ENCODE measurements at places on chromosomes 1 and 21.

DNA sequence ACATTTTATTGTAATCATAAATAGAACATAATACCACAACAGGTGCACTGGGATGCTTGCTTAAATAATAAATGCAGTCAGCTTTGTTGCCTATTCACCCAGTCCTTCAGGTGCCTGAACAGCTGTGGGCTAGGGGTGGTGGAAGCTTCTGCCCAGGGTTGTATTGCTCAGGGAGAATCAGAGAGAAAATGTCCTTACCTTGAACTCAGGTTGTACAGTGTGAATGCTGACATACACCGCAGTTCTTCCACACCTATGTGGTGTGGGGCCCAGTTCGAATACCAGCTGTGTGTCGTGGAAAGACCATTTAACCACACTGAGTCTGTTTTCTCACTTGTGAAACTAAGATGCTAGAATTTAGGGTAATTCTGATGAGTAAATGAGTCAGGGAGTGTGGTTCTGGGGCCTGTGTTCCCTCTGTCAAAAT lies 115.7 kb upstream of the ATP1A1 start:
- no peak for DNase-seq

DNA sequence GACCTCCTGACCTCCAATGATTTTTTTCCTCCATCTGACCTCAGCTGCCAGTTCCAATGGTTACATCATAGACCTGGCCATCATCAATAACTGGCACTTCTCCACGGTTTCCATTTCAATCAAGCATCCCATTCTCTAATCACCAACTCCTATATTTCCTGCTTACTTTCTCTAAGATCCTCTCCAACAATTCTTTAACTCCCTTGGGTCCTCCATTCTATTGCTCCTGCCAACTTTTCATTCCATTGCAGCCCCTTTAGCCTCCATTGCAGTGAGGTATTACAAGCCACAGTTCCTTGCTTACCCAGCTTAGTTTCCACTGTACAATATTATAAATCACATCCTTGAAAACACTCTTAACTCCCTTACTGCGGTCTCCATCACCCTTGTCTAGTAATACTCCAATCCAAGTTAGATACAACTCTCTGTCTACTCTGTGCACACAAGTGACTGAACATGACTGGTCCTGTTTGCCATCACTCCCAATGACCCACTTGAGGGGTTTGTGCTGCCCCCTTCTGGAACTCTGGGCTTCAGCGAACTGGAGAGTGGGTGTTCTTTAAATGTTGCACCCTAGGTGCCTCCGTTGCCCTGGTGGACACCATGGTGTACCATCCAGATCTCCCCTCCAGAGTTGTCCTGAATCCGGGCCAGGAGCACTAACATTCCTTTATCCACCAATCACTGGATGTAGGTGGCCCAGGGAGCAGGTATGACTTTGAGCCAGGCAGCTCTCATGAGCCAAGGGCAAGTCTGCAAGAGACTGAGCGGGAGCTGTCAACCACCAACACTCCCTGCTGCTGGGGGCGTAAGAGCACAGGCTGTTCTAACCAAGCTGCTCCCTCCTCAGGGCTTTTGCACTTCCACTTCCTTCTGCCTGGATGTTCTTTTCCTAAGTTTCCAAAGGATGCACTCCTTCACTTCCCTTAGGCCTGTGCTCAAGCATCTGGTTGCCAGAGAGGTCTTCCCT lies 3.7 kb upstream of the FNDC7 start:
- DNase-seq, result peak; percentile 84

DNA sequence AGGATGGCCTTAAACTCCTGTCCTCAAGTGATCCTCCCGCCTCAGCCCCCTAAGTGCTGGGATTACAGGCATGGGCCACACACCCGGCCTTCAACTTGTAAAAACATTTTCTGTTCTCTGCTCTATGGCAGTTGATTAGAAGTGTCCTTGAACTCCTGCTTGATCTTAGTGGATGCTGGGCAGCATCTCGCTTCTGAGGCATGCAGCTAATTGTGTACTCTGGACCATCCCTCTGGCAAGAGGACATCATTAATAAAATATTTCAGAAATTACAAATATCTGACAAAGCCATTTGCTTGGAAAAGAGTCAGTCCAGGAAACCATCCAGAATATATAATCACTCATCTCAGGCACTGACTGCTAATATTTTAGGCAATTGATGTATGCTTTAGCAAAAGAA lies 8.1 kb downstream of the NGF start:
- DNase-seq, result no peak

DNA sequence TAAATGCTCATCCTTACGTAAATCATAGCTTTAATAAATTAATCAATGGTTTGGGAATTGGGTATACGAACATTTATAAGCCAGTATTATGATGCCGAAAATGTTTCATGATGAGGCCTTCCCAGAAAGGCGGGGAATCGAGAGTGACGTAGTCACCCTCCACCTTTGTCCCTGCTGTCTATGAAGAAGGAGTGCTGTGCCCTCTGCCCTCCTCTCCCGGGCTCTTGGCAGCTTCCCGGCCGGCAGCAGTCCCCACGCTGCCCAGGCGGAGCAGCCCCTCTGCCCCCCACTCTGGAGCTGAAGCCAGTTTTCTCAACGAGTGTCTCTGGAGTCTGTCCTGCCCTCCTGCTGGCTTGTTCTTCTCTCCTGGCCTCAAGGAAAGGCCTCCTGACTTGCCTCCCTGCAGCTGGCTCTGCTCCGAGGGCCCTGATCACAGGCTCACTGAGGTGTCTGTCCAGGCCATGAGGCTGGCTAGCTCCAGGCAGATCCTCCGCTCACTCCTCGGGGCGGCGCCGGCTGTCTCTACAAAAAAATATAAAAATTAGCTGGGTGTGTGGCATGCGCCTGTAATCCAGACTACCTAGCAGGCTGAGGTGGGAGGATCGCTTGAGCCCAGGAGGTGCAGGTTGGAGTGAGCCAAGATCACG lies 150.7 kb upstream of the COL6A1 start:
- DNase-seq, result no peak

- DNase-seq, result peak; percentile 38
Observed at GRCh38 chr1:24996983-24997893, 67.2 kb upstream of the RUNX3 start.

DNA sequence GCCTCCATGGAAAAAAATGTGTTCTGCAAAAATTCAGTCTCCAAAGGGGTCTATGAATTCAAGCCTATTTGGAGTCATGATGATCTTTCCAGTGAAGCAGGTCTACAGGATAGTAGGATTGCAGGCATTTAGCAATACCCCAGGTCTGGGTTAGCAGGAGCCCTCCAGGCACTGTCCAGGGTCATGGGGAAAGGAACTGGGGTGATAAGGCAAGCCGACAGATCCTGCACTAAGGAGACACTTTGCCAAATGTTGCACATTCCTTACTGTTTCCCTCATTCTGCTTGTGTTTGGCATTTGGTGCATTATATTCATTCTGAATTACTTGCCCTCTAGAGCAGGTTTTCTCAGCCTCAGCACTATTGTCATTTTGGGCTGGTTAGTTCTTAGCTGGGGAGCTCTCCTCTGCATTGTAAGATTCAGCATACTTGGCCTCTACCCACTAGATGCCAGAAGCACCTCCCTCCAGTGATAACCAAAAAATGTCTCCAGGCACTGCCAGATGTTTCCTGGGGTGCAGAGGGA lies 333.3 kb upstream of the PLXNA2 start:
- DNase-seq, result no peak

DNA sequence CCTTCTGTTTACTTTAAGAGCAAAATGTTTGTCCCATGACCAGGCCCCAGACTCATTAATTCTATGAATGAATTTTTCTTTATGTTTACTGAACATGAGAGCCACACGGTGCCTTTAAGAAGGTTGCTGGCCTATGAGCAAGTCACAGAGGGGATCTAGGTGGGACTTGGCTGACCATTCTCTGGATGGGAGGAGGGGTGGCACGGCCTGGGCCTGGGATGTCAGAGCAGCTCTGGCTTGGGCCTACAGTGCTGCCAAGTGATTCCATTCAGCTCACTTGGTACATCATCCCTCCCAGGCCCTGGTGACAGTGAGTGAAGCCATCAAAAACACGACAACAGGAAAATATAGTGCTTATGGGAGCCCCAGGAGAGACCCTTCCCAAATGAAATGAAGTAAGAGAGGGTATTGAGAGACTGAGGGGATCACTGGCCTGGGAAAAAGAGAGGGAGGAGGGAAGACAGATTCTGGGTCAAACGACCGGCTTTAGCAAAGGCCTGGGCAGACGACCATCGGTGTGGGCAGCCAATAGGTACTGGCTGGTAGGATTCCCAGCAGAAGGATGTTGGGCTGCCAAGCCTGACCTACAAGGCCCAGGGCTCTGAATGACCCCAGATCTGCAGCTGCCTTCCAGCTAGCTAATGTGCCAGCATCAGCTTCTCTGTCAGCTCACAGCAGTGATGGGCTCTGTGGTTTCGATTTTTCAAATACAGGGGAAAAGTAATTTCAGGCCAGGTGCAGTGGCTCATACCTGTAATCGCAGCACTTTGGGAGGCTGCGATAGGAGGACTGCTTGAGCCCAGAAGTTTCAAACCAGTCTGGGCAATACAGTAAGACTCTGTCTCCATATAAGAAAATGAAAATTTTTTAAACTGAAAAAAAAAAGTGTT lies 3.3 kb downstream of the TMEM53 start:
- DNase-seq, result no peak

- DNase-seq, result no peak
Observed at GRCh38 chr1:61910035-61910434, 167.8 kb downstream of the PATJ start.

GRCh38 chr21:34910396-34910795 lies 138.7 kb downstream of the RUNX1 start:
- DNase-seq, result no peak

DNA sequence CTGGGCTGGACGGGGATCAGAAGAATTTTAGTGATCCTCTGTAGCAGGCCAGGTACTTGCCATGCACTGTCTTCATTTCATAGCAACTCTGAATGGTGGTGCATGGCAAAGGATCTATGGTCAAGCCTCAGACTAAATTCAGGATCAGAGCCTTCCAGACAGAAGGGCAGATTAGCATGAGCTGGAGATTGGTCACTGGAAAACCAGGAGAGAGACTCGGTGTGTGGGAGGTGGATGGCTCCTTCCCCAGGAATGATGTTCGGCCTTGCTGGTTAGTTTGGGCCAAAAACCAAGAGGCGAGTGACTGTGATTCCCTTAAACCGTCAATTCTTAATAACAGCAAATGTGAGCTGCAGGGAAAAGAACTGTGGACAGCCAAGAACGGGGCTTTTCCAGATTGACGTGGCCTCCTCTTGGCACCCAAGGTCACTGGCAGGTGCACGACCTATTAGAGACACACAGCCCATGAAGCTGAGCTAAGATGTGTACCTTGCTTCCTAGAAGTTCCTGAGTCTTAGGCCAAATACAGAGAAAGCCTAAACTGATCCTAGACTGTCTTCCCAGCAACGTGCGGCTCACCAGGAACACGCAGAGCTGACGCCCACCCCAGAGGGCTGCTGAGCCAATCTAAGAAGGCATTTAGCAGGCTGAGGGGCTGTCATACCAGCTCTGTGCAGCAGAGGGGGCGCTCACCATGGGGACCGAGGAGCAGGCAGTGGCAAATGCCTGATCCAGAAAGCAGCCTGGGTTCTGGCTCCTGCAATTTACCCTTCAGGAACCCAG lies 18.5 kb downstream of the ALDH4A1 start:
- DNase-seq, result peak; percentile 74

DNA sequence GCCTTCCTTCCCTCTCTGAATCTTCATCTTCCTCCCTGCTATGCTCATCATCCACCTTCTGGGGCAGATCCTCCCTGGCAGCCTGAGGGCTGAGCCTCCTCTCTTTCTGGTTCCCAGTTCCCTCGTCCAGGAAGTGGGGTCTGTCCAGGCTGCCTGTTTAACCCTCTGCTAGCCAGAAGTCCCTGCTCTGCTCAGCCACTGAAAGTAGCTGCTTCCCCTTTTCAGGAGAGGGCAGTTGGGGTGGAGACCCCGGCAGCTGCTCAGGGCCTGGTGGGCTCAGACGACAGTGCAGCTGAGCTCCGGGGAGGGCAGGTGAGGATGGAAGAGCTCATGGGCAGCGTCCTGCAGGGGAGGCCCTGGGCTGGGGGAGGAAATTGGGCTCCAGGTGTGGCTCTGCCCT lies 43.1 kb upstream of the ETV3 start:
- no peak for DNase-seq

- DNase-seq, result no peak
Observed at GRCh38 chr1:162678439-162678838, 46.2 kb downstream of the DDR2 start.

- DNase-seq, result no peak
Observed at GRCh38 chr1:232586679-232587078, 43.3 kb downstream of the SIPA1L2 start.

- DNase-seq, result no peak
Observed at GRCh38 chr1:118147522-118147921, 37.5 kb downstream of the SPAG17 start.

GRCh38 chr1:181779343-181779742 lies 282.2 kb downstream of the ZNF648 start:
- DNase-seq, result no peak

DNA sequence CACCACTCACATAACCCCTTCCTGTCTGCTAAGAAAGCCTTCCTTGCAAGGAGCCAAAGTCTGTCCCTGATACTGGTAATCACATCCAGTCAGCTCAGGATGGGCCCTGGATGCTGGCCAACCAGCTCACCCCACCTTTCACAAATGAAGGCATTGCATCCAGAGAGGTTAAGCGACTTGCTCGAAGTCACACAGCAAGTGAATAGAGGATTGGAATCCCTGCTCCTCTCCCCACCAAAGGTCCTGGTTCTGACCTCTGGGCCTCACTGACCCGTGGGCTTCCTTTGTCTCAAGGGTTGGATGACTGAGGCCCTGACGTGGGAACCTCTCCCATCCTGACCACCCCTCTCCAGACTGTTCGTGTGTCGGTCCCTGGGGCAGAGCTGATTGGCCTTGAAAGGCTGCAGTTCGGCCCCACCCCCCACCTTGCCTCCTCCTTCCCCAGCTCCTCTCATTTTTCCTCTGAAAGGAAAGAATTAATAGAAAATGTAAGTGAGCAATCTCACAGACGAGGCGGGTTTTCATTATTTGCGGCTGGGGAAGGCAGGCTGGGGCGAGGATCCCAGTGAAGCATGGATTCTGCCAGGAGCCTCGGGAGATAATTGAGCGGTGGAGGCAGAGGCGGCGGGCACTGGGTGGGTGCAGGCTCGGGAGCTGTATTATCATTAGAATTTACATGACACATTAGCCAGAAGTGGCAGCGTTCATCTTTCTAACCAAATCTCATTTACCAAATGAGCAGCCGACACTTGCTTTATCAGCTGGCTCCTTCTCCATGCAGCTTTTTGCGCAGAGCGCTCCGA lies 101.5 kb upstream of the CSF3R start:
- DNase-seq, result no peak

GRCh38 chr1:48536477-48536876 lies 64.5 kb upstream of the SPATA6 start:
- no peak for DNase-seq
